ENCODE measurements at places on chromosomes 12 and 14.
A peak's percentile ranks its signal among the peaks of the same experiment; 100 is the strongest.

- no peak for ATAC-seq
- no peaks in the 10 kb centered on the region for H3K27me3 ChIP-seq
- H3K4me3 ChIP-seq, result no peak overlapping the region
Measured at GRCh38 chr12:25701290-25701689, 148.2 kb upstream of the LMNTD1 start.

DNA sequence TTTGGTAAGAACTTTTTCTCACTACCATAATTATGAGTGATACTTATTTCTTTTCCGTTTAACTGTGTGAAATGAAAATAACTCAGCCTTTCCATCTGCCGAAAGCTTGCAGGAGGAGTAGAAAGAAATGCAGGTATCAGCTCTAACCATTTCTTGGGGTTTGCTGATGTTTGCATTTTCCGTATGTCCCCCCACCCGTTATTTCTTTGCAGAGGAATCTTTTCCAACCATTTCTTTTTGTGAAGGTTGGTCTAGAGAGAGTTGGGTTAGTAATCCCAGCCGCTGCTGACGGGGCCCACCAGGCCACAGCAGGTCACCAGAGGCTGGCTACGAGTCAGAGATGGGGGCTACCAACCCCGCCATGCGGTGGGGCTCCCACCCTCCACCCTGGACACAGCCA lies 7.0 kb upstream of the PIWIL1 start:
- no peaks in the 10 kb centered on the region for H3K4me1 ChIP-seq
- H3K4me3 ChIP-seq, result no peak overlapping the region
- no peaks in the 10 kb centered on the region for H3K36me3 ChIP-seq
- peaks cover 72% of the 10 kb centered on the region for H3K27me3 ChIP-seq

- H3K4me1 ChIP-seq, result no peaks in the 10 kb centered on the region
- no peak for ATAC-seq
- no peaks in the 10 kb centered on the region for H3K27me3 ChIP-seq
Measured at GRCh38 chr14:84208451-84208850, 1321.5 kb upstream of the FLRT2 start.

DNA sequence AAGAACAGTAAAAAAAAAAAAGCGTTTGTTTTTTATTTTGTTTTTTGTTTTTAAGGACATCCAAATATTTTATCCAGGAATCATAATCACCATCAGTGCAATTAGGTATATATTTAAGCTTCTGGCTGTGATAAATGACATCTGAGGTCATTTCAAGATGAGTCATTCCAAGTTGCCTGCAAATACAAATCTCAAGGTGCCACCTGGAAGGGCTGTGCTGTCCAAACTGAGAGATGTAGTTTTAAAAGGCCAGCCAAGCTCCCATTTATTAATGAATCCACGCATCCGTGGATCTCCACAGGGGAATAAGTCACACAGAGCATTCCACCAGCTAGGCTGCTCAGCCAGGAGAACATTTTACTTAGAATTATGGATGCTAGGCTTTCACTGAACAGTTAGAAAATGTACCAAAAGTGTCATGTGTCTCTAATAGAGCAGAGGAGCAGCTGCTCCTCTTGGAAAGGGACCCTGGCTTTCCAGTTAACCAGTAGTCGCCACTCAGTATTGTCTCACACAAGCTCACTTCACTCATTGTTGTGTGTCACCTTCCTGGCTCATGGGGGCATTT lies 1151.4 kb upstream of the TMEM132C start:
- H3K27me3 ChIP-seq, result peaks cover 4% of the 10 kb centered on the region
- no peak overlapping the region for H3K27ac ChIP-seq
- no peaks in the 10 kb centered on the region for H3K36me3 ChIP-seq
- H3K4me1 ChIP-seq, result no peaks in the 10 kb centered on the region
- no peak for ATAC-seq

DNA sequence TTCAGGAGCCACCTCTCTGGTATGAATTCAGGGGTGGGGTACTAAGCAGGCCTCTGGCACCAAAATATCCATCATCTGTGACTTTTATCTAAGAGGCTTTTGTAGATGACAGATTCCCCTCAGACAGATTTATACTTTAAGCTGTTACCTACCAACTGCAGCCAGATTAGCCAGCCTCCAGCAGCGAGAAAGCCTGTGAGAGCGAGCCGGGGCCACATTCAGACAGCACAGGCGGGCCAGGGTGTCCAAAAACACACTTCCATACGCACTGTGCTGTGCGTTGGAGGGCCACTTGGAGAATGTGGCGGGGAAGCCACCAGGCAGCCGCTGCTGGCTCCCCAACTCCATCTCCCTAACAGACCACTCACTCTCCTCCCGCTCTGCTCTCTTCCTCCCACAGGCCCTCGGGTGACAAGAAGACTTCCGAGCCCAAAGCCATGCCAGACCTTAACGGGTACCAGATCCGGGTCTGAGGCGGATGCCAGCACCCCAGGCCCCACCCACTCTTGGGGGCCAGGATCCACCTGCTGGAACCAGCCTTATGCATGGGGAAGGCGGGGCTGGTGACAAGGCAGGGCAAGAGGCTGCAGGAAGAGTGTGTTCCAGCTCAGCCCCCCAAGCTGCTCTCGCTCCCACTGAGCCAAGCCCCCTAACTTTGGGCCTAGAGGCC lies 17.4 kb downstream of the VASH1 start:
- no peak overlapping the region for H3K4me3 ChIP-seq
- H3K27me3 ChIP-seq, result no peaks in the 10 kb centered on the region
- peaks cover 40% of the 10 kb centered on the region for H3K4me1 ChIP-seq
- peaks cover 70% of the 10 kb centered on the region for H3K36me3 ChIP-seq
- H3K27ac ChIP-seq, result no peak overlapping the region

- no peak overlapping the region for H3K4me3 ChIP-seq
- H3K4me1 ChIP-seq, result peaks cover 15% of the 10 kb centered on the region
- H3K27me3 ChIP-seq, result peaks cover 74% of the 10 kb centered on the region
- no peaks in the 10 kb centered on the region for H3K36me3 ChIP-seq
Measured at GRCh38 chr12:132411457-132411856, 78.5 kb upstream of the FBRSL1 start.

DNA sequence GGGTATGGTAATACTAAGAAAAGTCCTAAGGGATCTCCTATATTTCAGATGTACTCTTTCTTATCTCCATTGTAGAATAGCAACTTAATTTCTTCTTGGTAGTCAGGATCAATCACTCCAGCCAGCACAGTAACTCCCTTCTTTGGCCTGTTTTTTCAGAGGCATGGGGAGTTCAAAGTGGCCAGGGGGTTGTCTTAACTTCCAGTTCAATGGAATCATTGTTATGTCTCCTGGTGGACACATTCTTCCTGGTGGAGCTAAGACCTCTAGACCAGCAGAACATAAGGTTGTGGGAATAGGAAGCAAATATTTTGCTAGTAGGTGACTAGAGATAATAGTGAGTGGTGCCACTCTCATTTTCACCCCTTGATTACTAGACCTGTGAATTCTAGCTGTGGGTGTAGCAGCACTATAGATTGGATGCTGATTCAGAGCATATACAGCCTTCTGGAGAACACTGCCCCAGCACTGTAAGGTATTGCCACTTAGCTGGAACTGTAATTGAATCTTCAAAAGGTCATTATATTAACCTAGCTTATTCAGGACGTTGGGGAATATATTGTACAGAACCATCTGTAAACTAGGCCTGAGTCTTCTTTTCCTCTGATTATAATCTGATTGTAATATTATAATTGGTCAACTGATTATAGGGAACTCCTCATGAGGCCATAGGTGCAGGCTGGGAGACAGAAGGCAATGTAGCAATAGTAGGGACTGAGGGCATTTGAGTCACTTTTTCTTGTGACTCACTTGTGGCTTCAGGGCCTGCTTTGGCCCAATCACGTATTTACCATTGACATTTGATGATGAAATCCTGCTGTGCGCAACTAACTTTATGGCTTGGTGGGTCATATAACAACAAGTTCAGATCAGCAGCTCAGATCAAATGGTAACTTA lies 60.2 kb upstream of the ATP2B1 start:
- ATAC-seq, result no peak
- H3K4me1 ChIP-seq, result no peaks in the 10 kb centered on the region
- no peak overlapping the region for H3K4me3 ChIP-seq
- no peaks in the 10 kb centered on the region for H3K27me3 ChIP-seq
- H3K36me3 ChIP-seq, result no peaks in the 10 kb centered on the region

DNA sequence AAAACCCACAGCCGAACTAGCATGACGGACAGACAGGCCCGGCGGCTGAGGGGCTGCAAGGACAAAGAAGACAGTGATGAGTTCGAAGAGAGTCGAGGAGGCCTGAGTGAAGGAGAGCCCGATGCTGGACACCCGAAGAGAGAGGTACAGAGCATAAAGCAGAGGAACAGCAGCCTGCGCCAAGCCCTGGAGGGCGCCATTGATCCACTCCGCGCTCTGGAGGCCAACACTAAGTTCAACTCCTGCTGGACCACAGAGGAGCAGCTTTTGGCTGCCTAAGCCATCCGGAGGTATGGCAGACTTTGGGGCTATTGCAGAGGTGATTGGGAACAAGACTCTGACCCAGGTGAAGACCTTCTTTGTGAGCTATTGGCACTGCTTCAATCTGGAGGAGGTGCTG lies 7.8 kb upstream of the PLXNC1 start:
- H3K4me3 ChIP-seq, result no peak overlapping the region
- peaks cover 14% of the 10 kb centered on the region for H3K27me3 ChIP-seq
- H3K27ac ChIP-seq, result no peak overlapping the region
- no peaks in the 10 kb centered on the region for H3K36me3 ChIP-seq
- no peak for ATAC-seq

GRCh38 chr12:71476513-71476912 lies 36.9 kb downstream of the LGR5 start:
- H3K36me3 ChIP-seq, result no peaks in the 10 kb centered on the region
- no peak overlapping the region for H3K4me3 ChIP-seq
- H3K27me3 ChIP-seq, result no peaks in the 10 kb centered on the region
- no peak overlapping the region for H3K27ac ChIP-seq

GRCh38 chr12:70045036-70045435 lies 198.2 kb upstream of the CNOT2 start:
- no peaks in the 10 kb centered on the region for H3K4me1 ChIP-seq
- no peak overlapping the region for H3K4me3 ChIP-seq
- H3K36me3 ChIP-seq, result no peaks in the 10 kb centered on the region
- H3K27me3 ChIP-seq, result no peaks in the 10 kb centered on the region
- H3K27ac ChIP-seq, result no peak overlapping the region
- no peak for ATAC-seq

DNA sequence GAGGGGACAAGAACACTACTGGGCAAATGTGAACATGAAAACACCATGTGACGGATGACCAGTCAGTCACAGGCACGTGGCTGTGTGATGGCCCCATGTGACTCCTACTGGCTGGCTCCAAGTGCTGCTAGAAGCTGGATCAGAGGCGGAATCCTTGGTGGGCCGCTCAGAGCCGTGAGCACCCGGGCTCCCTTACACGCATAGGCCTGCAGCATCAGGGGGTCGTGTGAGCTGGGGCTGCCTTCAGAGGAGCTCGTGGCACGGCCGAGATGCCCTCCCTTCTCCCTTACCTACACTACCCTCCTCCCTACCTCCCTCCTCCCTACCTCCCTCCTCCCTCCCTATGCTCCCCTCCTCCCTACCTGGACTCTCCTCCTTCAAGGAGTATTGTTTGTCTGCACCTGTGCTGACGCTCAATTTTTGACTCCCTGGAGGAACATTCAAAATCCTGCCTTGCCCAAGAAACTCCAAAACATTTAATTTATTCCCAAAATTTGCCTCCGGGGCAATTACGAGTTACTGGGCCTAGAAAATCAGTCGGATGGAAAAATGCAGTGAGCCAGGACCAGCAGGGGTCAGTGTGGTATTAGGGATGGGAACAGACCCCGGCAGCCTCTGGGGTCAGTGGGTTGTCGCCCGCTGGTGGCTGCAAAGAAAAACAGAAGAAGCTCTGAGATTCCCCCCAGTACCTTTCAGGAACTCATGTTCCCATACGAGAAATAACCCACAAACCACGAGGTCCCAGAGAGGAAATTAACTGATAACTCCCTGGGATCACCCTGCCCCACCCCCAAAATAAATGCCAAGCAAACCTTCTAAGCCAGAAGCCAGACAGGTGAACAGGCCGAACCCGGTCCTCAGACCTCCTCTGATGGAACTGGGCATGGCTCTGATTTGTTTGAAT lies 61.3 kb downstream of the C14orf132 start:
- ATAC-seq, result peak; percentile 13
- H3K27ac ChIP-seq, result no peak overlapping the region
- H3K27me3 ChIP-seq, result peaks cover 18% of the 10 kb centered on the region
- no peaks in the 10 kb centered on the region for H3K4me1 ChIP-seq
- H3K36me3 ChIP-seq, result no peaks in the 10 kb centered on the region

GRCh38 chr12:12207746-12208145 lies 59.1 kb downstream of the LRP6 start:
- H3K27me3 ChIP-seq, result no peaks in the 10 kb centered on the region
- no peak overlapping the region for H3K4me3 ChIP-seq
- H3K4me1 ChIP-seq, result no peaks in the 10 kb centered on the region
- no peak for ATAC-seq
- no peak overlapping the region for H3K27ac ChIP-seq
- no peaks in the 10 kb centered on the region for H3K36me3 ChIP-seq

All from gastroesophageal sphincter (tissue), 4 donors.